ENCODE measurements at places on chromosomes 12 and 14.
A peak's percentile ranks its signal among the peaks of the same experiment; 100 is the strongest.

DNA sequence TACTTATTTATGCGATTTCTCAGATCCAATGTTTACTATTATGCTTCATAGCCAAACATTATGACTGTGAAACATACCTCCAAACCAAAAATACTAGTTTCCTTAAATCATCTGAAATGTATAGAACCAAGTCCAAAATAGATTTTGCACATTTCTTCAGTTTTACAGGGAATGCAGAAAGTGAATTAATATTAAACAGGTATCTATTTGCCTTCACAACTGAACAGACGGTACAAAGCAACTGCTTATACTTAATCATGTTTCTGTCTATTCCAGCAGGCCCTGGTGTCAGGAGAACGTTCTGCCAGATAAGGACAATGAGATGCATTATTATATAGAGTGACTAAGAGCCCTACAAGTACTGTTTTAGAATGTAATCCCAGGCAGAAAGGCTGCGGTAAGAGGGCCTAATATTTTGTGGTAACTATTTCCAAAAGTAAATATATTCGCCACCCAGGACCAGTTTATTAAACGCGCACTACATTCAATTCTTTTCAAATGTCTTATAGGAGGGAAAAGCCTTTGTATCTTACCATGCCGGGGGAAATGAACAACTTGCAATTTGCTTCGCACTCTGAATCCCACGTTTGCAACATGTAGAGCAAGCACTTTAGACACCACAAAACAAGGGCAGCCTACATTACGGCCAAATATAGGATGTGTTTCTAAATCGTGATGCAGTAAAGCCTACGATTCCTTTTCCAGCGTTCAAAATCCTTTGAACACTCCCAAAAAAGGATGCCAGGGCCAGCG, 1.5 kb downstream of the CORO1C start:
- no peak for DNase-seq

- DNase-seq: no peak
Measured at GRCh38 chr12:65631621-65632111, 192.6 kb upstream of the HMGA2 start.

- no peak for DNase-seq
Measured at GRCh38 chr12:109330282-109331230, 17.1 kb upstream of the MYO1H start.

DNA sequence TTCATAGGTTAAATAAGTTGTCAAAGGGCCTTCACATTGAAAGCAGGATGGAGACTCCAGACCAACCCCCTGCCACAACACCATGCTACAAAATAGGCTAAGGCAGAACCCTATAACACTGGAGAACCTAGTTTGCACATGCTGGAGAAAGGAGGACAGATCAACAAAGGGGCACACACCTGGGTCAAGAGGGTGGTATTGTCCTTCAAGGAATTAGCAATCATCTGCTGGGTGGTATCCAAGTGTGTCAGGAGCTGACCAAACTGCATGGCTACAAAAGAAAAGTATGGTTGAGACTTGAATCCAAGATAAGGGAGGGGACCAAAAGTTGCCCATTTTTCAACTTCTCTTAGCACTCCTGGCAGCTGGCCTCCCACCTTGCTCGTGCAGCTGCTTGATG, 9.2 kb downstream of the MBD6 start:
- no peak for DNase-seq

DNA sequence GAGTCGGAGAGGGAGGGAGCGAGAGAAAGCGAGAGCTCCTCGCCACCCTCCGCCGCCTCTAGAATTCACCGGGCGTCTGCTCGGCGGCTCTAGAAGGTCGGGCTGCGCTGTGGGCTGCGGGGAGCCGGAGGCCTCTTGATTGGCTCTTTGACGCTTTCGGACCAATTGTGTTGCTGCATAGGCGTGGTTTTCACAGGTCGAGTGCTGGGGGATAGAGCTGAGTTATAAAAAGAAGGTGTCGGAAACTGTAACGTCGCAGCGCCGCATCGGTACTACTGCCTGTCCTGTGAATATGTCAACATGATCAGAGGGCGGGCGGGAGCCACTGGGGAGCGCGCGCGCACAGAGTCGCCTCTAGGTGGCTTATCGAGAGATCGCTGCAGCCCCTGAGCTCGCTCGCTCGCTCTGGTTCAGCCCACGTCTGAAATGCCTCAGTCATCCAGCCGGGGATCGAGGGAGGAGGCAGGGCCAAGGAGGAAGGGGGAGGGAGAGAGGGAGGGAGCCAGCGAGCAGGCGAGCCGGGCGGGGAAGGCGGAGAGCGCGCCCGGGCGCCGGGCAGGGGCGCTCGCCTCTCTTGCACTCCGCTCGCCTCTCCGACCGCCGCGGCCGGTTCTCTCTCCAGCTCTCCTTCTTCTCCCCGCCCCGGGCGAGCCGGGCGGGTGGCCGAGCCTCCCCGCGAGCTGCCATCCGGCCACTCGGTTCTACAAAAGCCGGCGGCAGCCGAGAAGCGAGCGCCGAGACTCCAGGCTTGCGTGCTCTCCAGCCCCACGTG, at the start of gene TBX3:
Gene TBX3, minus strand, starts transcription at position 78 of the 772 bp plus-strand sequence. CDS start 975 bp downstream, outside the sequence.
- peak; percentile 99 for DNase-seq

- peak; percentile 51 for DNase-seq
Measured at GRCh38 chr14:64704143-64704742, at the start of gene PLEKHG3. TSS of gene PLEKHG3 (plus strand) at chr14:64704424. CDS start at chr14:64727632, 23,208 bp downstream.

- no peak for DNase-seq
Measured at GRCh38 chr12:115936997-115937916, 340.2 kb downstream of the MED13L start.

GRCh38 chr12:66132408-66132807, 1.9 kb upstream of the LLPH start:
- DNase-seq: no peak

DNA sequence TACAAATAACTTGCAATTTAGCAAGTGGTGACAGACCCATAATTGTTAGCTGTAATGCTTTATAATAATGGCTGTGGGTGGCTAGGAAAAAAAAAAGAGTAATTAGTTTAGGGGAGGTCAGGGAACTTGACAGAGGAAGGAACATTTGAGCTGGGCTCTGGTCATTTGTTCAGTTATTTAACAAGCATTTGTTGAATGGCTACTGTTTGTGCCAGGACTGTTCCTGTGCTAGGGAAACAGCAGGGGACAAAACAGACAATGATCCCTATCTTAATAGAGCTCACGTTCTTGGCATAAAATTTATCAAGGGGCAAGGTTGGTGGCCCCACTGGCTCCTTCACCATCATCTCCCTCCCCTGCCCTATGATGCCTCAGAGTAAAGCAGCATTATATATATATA, 18.5 kb downstream of the CHST11 start:
- no peak for DNase-seq

DNA sequence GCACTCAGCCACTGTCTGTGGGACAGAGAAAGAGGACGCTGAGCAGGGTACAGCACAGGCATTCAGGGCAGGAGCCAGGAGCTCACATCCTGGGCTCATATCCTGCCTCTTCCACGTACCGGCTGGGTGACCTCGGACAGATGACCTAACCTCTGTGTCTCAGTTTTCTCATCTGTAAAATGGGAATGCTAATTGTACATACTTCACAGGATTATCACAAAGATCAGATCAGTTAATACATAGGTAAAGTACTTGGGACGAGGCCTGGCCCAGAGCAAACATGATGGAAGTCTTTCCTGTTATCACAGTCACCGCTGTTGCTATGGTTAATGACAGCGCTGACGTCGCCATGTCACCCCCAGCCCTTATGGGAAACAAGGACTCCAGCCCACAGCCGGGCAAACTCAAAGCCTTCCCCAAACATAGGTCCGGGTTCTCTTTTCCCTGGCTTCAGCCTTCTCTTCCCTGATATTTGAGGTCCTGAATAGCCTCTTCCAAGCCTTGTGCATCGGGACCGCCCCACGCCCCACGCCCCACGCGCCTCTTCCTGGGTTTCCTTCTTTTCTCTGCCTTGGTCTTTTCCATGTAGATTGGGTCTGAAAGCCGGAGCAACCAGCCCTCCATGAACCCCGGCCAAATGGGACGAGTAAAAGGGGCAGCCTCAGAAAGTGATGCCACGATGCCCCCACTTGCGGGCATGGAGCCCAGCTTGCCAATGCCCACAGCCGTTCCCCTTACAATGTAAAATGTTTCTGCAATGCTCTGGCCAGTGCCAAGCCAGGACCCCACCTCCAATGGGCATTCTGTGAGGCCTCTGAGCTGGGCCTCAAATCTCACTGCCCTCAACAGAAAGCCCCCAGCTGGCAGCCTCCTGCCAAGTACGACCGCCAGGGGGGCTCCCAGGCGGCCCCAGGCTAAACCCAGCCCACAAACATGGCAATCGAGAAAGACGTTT, 125.4 kb downstream of the RFLNA start:
- no peak for DNase-seq

DNA sequence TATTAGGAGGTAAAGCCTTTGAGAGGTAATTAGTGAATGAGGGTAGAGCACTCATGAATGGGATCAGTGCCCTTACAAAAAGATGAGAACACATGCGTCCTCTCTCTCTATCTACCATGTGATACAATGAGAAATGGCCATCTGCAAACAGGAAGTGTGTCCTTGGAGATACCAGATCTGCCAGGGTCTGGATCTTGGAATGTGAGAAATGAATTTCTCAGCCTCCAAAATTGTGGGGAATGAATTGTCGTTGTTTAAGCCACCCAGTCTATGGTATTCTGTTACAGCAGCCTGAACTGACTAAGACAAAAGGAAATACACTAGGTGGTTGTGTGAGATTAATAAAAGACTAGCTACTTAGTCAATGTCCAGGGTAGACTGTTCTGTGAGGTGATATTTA, 366.6 kb downstream of the NELL2 start:
- no peak for DNase-seq

DNA sequence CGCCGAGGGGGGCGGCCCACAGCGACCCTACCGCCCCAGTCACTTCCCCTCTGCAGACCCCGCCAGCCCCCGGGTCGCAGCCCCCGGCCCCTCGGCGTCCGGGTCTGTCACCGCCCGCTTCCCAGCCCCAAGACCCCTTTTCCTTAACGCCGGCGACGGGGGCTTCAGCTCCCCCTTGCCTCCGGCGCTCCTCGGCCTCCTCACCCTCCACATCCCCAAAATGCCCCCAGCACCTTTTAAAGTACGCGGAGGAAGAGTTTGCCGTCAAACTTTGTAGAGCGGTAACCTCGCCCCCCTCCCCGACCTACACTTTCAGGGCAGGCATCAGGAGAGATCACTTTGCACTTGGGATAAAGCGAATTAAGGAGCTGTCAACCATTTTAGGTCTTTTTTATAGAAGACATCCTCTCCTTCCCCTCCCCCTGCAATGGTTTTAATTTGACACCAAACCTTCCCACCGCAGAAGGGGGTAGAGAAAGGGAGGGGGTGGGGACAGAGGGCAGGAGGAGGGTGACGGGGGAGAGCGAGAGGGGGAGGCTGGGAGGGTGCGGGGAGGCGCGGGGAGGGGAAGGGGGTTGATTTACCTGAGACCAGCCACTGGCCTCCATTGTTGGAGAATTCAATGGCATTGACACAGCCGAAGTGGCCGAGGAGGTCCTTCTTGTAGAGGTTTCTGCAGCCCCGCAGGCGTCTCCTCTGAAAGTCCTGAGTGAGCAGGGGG, 578 bp downstream of the DCAF5 start:
- DNase-seq: peak; percentile 64

DNA sequence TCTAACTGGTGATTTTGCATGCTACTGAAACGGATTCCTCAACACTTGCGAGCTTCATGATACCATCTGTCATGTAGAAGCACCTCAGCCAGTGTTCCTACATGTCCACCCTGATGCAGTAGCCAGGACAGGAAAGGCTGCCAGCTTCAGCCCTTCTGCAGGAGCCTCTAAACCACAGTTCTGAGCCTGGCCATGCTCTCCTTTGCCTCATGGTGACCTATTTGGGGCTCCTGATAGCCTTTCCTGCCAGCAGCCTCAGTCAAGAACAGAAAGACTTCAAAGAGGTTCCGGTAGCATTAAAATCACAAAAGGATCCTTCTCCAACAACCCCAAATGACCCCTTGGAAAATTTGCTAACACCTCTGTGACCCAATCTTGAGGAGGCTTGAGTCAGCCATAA, 96.0 kb downstream of the CNTN1 start:
- no peak for DNase-seq

- peak; percentile 83 for DNase-seq
Measured at GRCh38 chr12:106760184-106760531, 14.3 kb upstream of the RIC8B start.

GRCh38 chr14:87869619-87870583, 123.1 kb downstream of the GALC start:
- DNase-seq: no peak

DNA sequence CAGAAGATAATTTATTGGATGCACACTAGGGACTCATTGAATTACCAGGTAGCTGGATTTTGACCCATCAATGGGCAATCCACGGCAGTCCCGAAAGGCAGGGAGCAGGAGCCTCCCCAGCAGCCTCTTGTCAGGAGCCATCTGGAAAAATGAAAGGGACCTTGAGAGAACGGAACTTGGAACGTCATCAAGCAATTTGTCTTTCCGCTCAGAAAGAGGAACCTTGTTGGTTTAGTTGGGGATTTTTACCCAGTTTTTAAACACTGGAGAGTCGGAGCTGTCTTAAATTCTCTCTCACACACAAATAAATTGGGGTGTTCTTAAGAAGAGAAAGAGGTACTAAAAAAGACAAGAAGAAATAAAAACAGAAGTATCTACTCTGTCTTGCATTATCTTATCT, 1351.7 kb upstream of the TMEM132C start:
- no peak for DNase-seq

GRCh38 chr14:23013054-23013748, 3.3 kb upstream of the C14orf93 start:
- no peak for DNase-seq

- no peak for DNase-seq
Measured at GRCh38 chr14:58138714-58139482, 13.1 kb downstream of the ARMH4 start.

GRCh38 chr12:109797905-109798669, 35.1 kb downstream of the TRPV4 start:
- no peak for DNase-seq

DNA sequence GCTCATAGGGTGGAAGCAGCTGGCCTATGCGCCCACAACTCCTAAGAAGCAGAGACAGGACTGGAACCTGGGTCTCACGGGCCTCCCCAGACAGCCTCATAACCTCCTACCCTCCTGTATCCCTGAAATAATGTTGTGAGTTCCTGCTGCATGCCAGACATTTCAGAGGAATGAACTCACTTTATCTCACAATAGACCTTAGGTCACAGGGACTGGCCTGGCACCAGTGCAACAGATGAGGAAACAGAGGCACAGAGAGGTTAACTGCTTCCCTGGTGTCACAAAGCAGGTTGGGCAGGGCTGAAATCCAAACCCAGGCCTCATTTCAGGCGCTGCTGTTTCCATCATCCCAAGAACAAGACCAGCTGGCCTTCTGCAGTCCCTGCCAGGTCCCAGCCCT, 5.3 kb downstream of the PHETA1 start:
- no peak for DNase-seq

GRCh38 chr14:42855085-42855484, 1248.4 kb downstream of the LRFN5 start:
- DNase-seq: no peak

- no peak for DNase-seq
Measured at GRCh38 chr14:39765676-39766075, 333.4 kb upstream of the FBXO33 start.

DNA sequence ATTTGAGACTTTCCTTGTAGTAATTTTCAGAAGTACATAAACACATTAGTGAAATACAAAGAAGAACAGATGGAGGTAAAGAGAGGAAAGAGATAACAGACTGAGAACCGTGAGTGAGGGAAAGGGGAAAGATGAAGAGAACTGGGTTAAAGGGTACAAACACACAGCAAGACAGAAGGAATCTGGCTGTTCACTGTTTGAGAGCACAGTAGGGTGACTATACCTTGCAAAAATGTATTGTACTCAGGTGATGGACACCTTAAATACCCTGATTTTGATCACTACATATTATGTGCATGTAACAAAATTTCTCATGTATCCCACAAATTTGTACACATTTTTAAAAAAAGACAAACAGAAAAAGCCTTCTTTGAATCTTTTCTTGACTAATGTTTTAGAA, 2.7 kb upstream of the TRHDE start:
- no peak for DNase-seq

- DNase-seq: no peak
Measured at GRCh38 chr12:108768591-108769500, 37.5 kb upstream of the CORO1C start.

All from DMS79 (cell line).